Fibroblast of mammary gland (primary cell): ENCODE measurements at places on chromosomes 12 and 14.
A peak's percentile ranks its signal among the peaks of the same experiment; 100 is the strongest.

DNA sequence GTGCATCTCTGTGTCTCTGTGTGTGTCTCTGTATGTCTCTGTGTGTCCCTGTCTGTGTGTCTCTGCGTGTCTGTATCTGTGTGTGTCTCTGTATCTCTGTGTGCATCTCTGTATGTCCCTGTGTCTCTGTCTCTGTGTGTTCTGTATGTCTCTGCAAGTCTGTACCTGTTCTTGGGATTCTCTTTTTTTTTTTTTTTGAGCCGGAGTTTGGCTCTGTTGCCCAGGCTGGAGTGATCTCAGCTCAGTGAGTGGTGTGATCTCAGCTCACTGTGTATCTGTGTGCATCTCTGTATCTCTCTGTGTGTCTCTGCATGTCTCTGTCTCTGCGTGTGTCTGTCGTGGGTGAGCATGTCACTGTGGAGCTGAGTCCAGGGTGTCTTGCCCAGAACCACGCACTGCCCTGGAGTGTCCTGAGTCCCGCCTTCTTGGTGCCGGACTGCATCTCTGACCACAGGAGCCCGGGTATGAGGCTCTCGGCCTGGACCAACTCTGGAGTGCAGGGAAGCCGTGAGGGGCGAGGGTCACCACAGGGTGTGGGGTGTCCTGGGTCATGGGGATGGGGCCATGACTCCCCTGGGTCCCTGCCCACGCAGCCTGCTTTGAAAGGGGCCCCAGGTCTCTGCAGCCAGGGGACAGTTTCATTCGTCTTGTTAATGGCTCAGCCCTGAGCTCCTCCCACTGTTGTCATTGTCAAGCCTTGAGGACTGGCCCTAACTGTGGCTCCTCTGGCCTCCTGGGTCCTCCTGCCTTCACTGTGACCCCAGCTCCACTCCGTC lies 11.8 kb downstream of the MYL2 start:
- DNase-seq: no peak

DNA sequence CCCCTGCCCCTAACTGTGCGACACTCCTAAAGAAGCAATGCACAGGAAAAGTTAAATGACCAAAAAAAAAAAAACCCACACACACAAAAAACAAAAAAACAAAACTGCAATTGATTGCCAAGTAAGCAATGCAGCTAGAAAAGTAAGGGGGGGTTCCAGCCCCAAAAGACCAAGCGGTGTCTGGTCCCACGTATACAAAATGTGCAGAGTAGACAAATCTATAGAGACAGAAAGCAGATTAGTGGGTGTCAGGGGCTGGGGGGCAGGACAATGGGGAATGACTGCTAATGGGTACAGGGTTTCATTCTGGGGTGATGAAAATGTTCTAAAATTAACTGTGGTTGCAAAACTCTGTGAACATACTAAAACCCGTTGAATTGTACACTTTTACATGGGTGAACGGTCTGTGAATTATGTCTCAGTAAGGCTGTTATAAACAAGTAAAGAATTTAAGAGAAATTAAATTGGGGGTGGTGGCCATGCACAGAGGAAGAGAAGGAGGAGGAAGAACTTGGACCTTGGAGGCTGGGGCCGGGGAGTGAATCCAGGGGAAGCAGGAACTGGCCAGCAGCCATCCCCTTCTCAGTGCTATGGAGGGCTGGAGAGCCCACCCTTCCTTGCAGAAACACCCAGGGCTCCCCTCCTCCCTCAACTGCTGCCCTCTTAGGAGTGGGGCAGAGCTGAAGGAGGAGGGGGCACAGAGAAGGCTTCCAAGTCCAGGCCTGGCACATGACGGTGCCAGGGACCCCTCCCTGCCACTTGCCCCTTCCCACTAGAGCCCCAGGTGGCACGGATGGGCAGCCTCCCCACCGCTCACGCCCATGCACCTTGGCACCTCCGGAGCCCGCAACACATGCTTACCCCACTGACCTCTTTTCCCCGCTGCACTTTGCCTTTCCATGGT lies 45.4 kb downstream of the KDM2B start:
- DNase-seq: no peak

DNA sequence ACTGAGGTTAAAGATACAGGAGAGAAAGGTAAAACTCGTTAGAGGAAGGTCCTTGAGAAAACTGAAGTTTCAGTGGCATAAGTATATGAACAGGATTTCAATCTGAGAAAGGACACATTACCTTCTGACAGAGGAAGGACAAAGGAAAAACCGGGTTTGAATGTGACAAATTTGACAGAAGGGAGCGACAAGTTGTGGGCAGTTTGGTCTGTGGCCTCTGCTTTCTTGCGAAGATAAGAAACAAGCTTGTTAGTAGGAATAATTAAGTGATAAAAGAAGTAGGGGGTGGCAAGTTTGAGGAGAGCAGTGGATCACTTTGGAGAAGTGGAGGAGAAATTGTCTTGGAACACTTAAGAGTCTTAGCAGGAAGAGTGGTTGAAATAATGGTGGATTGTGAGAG lies 5.1 kb downstream of the MON2 start:
- no peak for DNase-seq

- DNase-seq: no peak
Measured at GRCh38 chr12:85956081-85956480, 82.0 kb downstream of the NTS start.

GRCh38 chr14:92607702-92608429 lies 94.3 kb downstream of the RIN3 start:
- DNase-seq: peak; percentile 98

DNA sequence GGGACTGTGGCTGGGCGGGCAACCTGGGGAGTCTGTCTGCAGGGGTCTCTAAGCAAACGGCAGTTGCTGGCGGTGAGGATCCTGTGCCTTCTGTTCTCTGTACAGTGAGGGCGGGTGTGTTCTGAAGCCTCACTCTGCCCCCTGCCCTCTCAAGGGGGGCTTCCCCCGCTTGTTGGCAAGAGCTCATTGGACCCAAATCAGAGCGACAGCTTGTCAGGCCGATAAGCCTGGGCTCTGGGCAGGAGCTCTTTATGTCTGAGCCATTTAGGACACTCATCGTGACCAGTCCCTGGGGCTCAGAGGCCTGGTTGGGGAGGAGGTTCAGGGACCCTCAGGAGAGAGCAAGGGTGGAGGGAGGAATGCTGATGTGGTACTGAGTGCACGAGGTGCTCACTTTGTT lies 136.0 kb downstream of the TSPAN9 start:
- DNase-seq: no peak

- DNase-seq: peak; percentile 99
Measured at GRCh38 chr14:94598816-94599655, 13.2 kb upstream of the SERPINA3 start.

DNA sequence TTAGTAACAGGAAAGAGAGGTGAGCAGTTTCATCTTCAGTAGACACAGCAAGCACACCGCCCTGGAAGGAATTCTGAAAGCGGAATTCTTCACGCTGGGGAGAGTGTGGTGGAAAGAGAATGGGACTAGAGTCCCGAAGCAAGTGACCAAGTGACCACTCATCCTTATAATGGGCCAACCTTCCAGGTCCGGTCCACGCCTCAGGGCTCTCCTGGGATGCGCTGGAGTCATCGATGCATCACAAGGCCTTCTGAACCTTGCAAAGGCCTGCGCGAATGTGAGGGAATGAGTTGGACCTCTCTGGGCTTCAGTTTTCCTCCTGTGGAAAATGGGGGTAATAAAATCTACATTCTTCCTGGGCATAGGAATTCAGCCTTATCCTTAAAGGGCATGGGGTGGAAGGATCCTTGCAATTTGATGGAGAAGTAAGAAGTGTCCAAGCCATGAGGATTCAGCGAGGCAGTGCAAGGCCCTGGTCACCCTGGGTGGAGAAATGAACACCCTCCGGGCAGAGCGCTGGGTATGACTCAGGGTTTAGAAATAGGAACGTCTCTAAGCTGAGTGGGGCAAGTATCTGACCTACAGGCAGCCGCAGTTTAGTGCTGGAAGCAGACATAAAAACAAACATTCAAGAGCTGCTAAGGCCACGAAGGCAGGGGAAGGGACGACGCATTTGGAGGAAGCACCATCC lies 97.7 kb downstream of the SETD3 start:
- DNase-seq: no peak

DNA sequence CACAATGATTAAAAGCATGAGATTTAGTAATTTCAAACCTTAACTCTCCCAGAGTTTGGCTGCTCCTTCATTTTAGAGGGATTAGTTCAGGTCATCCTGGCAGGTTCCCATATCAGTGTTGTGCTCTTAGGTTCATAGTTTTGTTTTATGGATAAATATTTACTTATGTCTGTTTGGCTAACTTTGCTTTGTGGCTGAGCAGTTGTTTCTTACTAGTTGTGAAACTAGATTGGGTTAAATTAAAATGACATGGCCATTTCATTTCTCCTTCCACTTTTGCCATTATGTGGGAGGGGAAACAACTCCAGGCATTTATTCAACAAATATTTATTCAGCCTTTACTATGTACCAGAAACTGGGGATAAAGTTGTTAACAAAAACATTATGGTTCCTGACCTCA lies 158.8 kb downstream of the TMTC3 start:
- peak; percentile 30 for DNase-seq

GRCh38 chr14:31881531-31882310 lies 195.4 kb upstream of the ARHGAP5 start:
- DNase-seq: peak; percentile 62

GRCh38 chr12:23867794-23868193 lies 81.7 kb downstream of the SOX5 start:
- DNase-seq: no peak

DNA sequence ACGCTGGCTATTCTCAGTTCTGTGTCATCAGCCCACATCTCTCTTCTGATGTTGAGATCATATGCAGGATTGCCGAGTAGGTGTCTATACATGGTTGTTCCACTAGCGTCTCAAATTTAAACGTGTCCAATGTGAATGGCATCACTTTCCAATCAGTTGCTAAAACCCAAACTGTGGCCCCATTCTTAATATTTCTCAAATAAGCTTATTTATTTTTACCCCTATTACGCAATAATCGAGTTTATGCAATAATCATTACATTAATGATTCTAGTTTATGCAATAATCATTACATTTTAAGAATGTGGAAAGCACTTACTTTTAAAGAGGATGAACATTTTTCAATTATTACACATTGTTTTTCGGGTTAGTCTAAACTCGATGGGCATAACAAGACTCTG lies 47.8 kb downstream of the ACSS3 start:
- DNase-seq: no peak

- no peak for DNase-seq
Measured at GRCh38 chr14:30657050-30657449, 34.9 kb downstream of the SCFD1 start.

GRCh38 chr12:109793826-109794501 lies 39.2 kb downstream of the TRPV4 start:
- DNase-seq: no peak

DNA sequence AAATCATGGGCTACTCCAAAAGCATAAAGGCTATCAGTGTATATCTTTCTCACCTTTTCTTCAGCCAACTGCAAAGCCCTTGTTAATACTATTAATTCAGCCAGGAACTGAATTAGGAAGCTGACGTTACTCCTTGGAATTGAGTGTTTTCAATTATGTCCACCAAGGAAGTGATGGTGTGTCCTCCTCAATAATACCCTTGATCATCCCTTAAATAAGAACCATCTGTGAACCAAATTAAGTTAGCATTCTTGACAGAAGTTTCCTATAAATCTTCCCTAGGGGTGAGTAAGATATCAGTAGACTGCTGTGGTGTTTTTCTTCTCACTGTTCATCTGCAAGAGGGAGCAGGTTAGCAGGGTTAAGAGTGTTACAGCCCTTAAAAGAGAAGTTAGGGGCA lies 252.3 kb upstream of the AVPR1A start:
- DNase-seq: no peak

DNA sequence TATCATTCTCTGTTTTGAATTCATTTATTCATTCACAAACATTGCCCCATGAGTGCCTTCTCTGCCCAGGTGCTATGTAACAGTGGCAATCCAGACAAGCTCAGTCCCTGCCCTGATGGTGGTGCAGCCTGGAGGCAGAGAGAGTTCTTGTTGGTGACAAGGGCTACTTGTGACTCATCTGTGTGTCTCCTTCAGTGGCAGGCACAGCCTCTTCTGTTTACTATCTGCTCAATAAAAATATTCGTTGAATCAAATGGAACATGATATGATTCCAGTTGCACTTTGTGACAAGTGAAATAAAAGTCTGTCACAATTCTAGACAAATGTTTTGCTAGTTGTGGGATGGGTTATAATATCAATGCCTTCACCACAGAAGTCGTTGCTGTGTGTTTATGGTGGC lies 20.6 kb upstream of the CPM start:
- no peak for DNase-seq

DNA sequence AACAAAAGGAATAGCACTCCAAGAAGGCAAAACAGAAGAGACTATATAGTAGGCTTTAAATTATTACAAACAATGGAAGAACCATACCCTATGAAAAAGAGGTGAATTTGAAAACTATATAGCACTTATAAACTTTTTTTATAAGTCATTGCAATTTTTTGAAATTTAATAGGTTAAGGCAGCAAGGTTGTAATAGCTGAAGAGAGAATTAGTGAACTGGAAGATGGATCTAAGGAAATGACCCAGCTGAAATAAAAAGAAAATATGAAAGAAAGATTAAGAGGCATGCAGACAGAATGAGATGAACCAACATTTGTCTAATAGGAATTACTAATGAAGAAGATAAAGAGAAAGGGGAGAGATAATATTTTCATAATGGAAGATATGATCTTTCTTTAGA lies 9.8 kb downstream of the TESC start:
- DNase-seq: no peak

GRCh38 chr14:65103150-65103760 lies 938 bp upstream of the MAX start:
- DNase-seq: peak; percentile 41

DNA sequence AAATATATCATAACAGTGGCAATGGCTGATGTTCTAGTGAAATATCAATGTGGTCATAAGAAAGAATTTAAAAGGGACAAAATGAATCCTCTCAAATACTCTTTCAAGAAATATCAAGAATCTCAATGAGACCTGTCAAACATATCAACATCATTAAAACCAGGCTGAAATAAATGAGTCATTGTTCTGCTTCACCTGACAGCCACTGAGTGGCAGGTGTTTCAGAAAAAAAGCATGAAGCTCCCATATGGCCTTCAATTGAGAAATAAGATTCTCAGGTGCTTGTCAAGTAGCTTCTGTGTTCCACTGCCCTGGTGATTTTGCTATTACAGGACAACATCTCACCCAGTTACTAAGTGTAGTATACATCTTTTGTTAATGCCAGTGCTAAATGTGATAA lies 21.5 kb downstream of the ANAPC5 start:
- DNase-seq: no peak

- DNase-seq: no peak
Measured at GRCh38 chr12:94309373-94309772, 150.3 kb downstream of the CEP83 start.

GRCh38 chr12:102215992-102216691 lies 18.5 kb upstream of the PMCH start:
- peak; percentile 75 for DNase-seq

- DNase-seq: no peak
Measured at GRCh38 chr14:35861204-35861868, 35.2 kb downstream of the BRMS1L start.

GRCh38 chr12:105548626-105549025 lies 218.1 kb downstream of the C12orf75 start:
- DNase-seq: no peak
